CD8-positive, alpha-beta memory T cell (primary cell): ENCODE measurements at places on chromosomes 11 and 22. TPM values are rescaled to one million over a fixed set of nuclear protein-coding genes. Genes with fewer than 3 reads are reported as not detected.

GRCh38 chr11:119091966-119092879, 7.5 kb downstream of the HMBS start:
- H3K36me3 ChIP-seq = peaks cover 8% of the 10 kb centered on the region
- DNase-seq = no peak
- H3K27me3 ChIP-seq = no peaks in the 10 kb centered on the region
- H3K4me3 ChIP-seq = peak overlapping the region; percentile 88

DNA sequence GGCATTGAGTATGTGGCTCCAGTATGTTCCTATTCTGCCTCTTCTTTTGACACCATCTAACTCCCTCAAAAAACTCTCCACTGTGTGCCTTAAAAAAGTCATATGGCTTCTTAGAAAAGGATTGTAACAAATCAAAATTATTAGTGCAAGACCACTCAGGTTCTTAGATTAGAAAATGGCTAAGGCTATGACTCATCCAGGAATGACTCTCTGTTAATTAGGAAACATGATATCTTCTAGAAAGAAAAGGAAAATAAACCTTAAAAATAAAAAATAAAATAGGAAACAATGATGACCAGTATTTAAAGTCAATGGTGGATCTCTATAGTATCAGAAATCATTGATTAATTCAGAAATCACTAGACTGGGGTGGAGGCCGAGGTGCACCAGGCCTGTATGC, 21.7 kb downstream of the SLC25A17 start:
- DNase-seq = no peak
- no peaks in the 10 kb centered on the region for H3K4me1 ChIP-seq
- no peak overlapping the region for H3K27ac ChIP-seq
- no peaks in the 10 kb centered on the region for H3K27me3 ChIP-seq
- no peak overlapping the region for H3K4me3 ChIP-seq
- H3K36me3 ChIP-seq = no peaks in the 10 kb centered on the region

The TSGA10IP gene
- not detected for total RNA-seq

DNA sequence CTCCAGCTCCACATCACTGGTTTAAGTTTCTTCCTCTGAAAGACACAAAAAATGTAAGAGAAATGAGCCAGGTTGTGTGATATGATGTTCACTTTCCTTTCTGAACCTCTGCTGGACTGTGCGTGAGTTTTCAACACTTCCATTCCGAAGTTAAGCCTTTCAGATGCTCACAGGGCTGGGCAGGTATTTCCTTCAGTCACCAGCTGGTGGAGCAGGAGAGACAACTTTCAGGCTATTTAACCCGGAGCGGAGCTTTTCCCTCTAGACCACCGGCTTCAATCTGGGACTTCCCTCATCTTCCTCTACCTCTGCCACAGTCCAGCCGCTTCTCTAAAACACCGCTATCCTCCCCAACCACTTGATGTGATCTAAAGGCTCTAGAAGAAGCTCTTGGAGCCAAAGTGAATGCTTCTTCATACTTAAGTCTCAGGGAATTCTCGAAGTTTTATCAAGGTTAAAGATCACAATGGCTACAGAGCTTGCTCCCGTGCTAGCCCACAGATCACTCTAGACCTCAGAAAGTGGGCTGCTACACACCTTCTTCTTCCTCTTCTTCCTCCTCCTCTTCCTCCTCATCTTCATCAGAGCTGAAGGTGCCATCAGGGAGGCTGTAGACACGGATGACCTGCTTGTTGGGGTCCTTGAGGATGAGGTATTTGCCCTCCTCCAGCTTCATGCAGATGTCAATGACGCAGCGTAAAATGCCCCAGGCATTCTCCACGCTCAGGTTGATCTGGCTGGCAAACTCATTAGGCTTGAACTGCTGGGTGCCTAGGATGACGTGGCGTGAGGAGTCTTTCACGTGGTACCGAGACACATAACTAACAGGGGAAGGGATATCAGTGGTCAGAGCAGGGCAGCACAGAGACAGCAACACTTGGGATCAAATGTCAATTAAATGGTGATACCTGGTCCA, 4.4 kb upstream of the FOXRED2 start:
- no peaks in the 10 kb centered on the region for H3K27me3 ChIP-seq
- peaks cover 10% of the 10 kb centered on the region for H3K4me1 ChIP-seq
- H3K27ac ChIP-seq = no peak overlapping the region
- DNase-seq = peak; percentile 35
- peaks cover 47% of the 10 kb centered on the region for H3K36me3 ChIP-seq

The NCF4 gene
- 6.8 TPM for total RNA-seq

- DNase-seq = no peak
- H3K4me3 ChIP-seq = no peak overlapping the region
- no peak overlapping the region for H3K27ac ChIP-seq
- H3K27me3 ChIP-seq = no peaks in the 10 kb centered on the region
These were observed 75.7 kb downstream of the GRAMD1B start for GRCh38 chr11:123505546-123506299.

GRCh38 chr22:41480397-41480735, 11.4 kb downstream of the ACO2 start:
- DNase-seq = no peak
- H3K36me3 ChIP-seq = no peaks in the 10 kb centered on the region
- H3K4me3 ChIP-seq = no peak overlapping the region
- no peaks in the 10 kb centered on the region for H3K27me3 ChIP-seq
- H3K4me1 ChIP-seq = no peaks in the 10 kb centered on the region

GRCh38 chr11:17812091-17812864, 77.7 kb downstream of the KCNC1 start:
- DNase-seq = no peak
- H3K4me3 ChIP-seq = no peak overlapping the region
- H3K4me1 ChIP-seq = no peaks in the 10 kb centered on the region
- no peaks in the 10 kb centered on the region for H3K27me3 ChIP-seq
- no peak overlapping the region for H3K27ac ChIP-seq
- H3K36me3 ChIP-seq = no peaks in the 10 kb centered on the region

The LRRC55 gene
- not detected for total RNA-seq

- no peaks in the 10 kb centered on the region for H3K36me3 ChIP-seq
- no peaks in the 10 kb centered on the region for H3K4me1 ChIP-seq
- H3K4me3 ChIP-seq = no peak overlapping the region
- DNase-seq = no peak
These were observed 476 bp downstream of the ARHGAP32 start for GRCh38 chr11:129191649-129192048.

The RAG2 gene
- total RNA-seq = not detected
